ENCODE measurements at places on chromosomes 11 and 22.
A peak's percentile ranks its signal among the peaks of the same experiment; 100 is the strongest.

- DNase-seq: no peak
These were observed 22.4 kb downstream of the MGAT3 start for GRCh38 chr22:39479254-39479653.

DNA sequence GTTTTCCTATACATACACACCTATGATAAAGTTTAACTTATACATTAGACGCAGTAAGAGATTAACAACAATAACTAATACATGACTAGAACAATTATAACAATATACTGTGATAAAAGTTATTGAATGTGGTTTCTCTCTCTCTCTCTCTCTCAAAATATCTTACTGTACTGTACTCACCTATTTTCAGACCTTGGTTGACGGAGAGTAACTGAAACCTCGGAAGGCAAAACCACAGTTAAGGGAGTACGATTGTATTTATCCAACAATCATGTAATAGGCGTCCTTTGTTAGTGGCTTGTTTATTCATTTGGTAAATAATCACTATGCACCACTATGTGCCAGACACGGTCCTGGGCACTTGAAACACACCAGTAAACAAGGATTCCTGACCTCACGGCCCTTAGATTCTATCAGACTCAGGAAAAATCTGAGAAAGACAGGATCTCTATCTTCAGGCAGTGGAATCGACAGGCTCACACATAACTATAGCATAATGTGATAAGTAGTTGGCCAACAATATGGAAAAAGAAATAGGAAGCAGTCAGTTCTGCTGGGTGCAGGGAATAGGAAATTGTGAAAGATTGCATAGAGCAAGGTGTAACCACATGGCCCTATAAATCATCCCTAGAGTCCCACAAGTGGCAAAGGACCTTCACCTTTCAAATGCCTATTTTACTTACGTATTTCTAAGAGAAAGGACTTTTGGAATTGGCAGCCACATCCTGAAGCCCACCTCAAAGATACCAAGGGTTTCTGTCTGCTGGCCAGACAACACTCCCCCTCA lies 12.0 kb downstream of the ETS1 start:
- no peak for DNase-seq

- no peak for DNase-seq
These were observed 70.0 kb downstream of the CWF19L2 start for GRCh38 chr11:107387666-107388065.

DNA sequence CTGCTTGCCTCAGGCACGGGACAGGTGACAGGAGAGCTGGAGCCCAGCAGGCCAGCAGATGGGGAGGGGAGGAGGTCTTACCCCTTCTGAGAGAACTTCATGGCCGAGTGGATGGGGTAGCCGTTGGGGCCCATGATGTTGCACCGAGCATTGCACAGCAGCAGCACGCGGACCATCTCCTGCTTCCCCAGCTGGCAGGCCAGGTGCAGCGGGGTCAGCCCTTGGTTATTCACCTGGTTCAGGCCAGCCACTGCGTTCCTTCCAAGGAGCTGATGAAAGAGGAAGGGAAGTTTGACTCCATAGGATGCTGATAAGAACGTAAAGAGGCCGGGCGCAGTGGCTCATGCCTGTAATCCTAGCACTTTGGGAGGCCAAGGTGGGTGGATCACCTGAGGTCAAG lies 29.4 kb upstream of the BAIAP2L2 start:
- DNase-seq: no peak

GRCh38 chr11:121226415-121227263 lies 65.9 kb upstream of the SC5D start:
- DNase-seq: no peak

DNA sequence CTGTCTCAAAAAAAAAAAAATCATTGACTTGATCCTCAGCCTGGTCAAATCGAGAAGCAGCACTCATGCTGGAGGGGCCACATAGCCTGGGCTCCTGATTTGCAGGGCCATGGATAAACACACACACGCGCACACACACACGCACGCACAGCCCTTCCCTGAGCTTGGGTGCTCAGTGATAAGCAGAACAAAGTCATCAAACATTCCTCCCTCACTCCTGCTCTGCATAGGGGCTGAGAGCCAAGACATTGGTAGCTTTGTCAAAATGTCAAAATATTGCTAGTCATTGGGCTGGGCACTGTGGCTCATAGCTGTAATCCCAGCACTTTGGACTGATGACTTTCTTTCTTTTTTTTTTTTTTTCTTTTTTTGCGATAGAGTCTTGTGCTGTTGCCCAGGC lies 34.0 kb upstream of the A4GALT start:
- DNase-seq: no peak

DNA sequence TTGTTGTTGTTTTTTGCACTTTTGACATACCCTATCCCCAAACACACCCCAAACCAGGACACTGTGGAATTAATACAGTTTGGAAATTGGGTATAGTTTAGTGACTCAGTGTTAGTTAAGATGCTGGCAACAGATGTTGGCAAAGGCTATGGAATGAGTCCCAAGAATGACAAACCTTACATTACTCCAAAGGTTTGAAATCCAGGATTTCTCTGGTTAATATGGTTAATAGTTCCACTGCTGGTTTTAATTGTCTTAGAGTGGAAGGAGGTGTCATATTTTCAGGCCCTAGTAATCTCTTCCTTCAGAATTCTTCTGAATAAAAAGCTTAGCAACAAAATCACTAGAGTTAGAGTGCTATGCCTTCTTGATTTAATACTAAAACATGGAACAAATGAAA lies 775 bp downstream of the LPXN start:
- DNase-seq: no peak

- peak; percentile 85 for DNase-seq
These were observed 84.4 kb upstream of the SEPTIN5 start for GRCh38 chr22:19629720-19630419.

DNA sequence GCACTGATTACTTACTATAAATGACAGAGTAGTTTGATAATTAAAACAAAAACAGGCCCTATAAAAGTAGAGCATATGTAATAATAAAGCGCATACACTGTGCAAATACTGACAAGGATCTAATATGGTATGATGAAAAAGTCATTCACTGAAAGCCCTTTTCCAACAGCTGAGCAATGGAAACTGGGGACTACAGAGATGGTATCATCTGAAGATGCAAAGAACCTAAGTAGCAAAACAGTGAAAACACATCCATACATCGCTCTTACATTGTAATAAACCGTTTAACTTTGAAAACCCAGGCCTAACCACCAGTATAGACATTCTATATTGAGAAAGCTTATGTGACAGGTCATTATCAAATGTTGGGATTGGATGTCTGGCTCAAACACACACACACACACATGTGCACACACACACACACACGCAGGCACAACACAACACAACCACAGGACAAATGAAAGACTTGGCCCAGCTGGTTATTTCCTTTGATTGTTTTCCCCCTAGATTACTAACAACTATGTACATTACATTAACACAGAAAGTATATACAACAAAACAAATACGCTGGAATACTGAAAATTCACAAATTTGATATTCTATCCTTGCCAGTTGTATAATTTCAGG lies 119.5 kb downstream of the APOL5 start:
- DNase-seq: no peak

DNA sequence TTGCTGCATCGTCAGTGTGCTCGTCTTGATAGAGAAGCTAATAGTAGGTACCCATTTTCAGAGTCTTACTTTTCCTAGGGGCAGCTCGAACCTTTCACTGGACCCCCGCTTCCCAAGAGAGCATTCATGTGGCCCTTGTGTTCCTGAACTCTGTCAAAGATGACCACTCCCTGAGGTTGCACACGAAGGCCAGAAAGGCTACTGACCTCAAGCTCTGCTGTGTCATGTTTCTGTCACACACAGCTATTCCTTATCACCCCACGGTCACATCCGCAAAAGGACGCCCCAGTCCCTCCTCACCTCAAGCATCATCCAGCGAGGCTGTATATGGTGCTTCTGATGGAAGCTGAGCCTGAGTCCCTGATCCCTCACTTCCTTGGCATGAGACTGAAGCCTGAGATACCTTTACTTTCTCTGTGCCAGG lies 171.5 kb downstream of the LDLRAD3 start:
- no peak for DNase-seq

DNA sequence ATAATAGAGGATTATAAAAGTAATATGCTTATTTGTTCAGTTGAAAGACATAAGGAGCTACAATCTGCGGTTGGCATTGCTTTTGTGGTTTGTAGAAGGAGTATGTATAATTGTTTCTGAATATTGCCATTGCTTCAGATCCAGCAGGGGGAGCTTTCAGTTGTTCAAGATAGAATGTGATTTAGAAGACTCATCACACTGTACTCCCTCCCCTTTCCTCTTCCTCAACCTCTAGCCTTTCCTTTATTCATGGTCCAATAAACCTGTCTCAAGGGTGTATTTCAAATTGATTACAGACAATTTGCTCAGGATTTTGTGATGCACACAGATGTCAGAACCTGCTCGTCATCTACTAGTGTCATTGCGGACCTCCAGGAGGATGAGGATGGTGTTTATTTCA lies 9.8 kb downstream of the PRMT3 start:
- no peak for DNase-seq

GRCh38 chr11:23991165-23991539 lies 505.7 kb upstream of the LUZP2 start:
- no peak for DNase-seq

DNA sequence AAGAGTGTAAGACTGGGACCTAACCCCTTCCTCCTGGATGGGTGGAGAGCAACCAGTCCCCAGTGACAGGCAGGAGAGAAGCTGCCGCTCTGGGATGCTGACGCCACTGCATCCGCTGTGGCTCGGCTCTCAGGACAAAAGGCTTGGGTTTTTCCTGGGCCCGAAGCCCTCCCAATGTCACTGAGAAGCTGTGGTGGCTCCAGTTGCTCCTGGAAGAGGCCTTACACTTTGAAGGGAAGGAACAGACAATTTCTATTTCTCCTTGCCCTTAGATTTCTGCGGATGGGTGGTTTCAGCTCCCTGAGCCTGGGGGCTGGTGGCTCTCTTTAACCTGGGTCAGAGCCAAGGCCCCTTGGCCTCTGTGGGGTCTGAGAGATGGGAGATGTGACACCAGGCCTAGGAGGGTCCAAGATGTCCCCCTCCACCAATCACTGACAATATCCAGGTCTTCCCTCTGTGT lies 21.4 kb downstream of the TPBGL start:
- no peak for DNase-seq

DNA sequence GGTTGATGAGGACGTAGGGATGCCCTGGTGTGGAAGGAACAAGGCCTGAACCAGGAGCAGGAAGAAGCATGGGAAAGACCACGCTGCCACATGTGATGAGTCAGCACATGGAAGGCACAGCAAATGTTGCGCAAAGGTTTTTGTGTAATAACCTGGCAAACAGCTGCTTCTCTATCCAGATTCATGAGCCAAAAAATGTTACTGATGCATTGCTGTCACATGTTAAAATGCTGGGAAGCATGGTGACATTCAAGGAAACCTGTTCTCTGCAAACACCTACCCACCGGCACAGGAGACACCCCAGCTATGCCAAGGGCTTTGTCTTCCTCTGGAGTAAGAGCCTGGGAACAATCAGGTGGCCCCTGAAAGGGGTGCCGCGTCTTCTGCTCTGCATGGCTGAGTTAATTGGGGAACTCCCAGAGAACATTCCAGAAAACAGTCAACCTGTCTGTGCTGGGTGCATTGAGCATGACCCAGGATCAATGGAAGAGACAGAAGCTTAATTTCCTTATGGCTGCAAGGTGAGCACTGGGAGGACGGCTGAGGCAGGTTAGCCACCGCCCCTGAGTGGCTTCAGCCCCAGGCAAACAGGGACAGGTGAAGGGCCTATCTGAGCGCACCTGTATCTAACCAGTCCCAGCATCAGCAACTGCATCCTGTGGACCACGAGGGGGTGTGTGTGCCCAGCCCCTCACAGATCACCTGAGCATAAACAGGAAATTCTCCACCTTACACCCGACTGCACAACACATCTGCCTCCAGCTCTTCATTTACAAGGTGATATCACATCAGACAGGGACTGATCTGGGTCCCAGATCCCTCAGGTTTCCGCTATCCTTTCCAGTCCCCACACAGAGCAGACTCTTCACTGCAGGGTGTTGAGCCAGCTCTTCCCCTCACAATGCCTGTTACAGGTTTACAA lies 108.4 kb downstream of the GGTLC2 start:
- no peak for DNase-seq

- no peak for DNase-seq
These were observed 1.7 kb upstream of the ME3 start for GRCh38 chr11:86673872-86674750.

DNA sequence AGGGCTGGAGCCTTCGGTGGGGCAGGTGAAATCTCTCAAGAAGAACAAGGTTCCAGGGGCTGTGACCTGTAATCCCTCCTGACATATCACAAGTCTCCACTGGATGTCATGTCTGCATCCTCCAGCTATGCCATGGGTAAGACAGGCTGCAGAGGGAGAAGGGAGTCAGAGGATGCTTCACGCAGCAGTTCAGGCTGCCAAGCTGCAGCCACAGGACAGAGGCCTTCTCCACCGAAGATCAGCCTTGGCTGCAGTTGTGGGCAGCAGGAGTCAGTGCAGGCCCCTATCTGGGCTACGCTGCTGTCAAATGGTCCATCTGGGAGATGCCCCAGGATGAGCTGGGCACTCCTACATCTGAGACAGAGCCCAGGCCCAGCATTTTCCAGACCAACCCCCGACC lies 25.0 kb downstream of the DKK3 start:
- no peak for DNase-seq

DNA sequence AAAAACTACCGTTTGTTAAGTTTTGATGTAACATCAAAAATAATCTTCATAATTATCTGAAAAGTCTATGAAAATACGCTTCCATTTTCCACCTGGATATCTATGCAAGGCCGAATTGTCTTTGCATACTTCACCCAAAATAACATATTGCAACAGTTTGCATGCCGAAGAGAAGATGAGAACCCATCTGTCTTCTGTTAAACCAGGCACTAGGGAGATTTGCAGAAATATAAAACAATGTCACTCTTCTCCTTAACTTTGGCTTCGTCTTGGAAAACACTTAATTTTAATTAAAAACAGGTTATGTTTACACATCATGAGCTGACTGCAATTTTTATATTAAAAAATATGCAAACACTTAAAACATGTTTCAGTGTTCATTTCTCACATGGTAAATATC lies 1325.8 kb downstream of the TBC1D22A start:
- no peak for DNase-seq

DNA sequence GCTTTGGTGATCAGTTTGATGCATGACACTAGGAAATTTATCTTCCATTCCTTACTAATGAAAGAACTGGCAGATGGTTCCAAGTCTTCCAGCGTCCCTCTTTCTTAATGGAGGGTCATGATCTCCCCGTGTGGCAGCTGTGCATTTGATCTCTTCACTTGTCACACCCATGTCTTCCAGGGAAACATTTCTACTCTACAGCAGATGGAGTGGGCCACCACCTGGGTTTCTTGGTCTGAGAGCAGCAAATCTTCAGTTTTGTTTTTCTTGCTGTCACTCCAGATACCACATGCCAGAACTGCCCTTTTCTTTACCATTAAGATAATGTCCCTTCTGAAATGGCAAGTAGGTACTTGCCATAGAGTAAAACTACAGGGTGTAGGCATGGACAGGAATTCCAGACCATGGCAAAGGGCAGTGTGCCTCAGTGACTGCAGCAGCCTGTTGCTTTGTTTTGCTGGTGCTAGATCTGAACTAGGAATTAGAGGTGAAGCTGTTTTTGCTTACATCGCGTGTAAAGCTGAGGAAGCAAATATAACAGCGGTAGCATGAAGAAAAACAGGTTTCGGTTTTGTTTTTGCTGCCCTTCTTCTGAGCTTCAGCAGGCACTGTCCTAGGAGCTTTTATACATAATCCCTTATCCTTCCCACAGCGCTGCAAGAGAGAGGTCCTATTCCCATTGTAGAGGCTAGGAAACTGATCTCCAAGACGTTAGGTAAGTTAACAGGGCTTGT lies 20.7 kb upstream of the C11orf96 start:
- DNase-seq: no peak

- no peak for DNase-seq
These were observed 886.4 kb downstream of the BRD1 start for GRCh38 chr22:48941033-48941902.

Data from activated naive CD4-positive, alpha-beta T cell treated with Interleukin-2 at 50 U/mL for 16 hours (primary cell).